NCI-H526 (cell line): ENCODE measurements at places on chromosomes 2 and 18.

DNA sequence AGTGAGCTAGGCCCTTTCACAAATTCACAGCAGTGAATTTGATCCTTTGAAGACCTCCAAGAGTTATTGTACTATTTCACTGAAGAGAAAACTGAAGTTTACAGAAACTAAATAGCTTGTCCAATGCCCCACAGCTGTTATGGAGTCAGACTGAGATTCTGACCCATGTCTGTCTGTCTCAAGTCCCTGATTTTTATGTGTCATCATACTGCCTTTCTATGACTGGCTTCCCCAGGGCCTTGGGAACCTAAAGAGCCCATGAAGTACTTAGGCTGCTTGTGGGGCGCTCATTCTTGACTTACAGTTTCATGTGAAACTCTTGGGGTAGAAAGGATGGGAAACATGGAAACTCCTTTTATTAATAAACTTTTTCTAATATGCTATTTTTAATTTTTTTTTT lies 107.7 kb downstream of the ATL2 start:
- DNase-seq = no peak

- no peak for DNase-seq
These were observed 793.4 kb upstream of the CELF4 start for GRCh38 chr18:38358805-38359657.

DNA sequence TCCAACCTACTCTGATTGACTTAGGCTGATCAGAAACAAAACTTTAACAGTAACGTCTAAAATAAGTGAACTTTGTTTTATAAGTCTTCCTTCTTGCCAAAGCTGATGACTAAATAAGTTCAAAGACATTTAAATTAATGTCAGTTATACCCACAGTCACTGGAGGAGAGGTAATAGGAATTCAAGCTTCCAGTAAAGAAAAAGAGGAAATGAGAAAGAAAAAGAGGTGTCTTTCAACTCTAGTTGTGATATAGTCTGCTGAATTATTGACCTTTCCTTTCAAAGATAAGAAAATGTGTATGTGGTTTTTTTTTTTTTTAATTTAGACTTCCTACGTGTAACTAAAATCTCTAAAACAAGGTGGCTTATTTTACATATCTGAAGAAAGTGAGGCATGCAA lies 191.5 kb downstream of the SLC8A1 start:
- DNase-seq = no peak

- no peak for DNase-seq
These were observed 57.8 kb downstream of the ADD2 start for GRCh38 chr2:70710038-70710690.

- DNase-seq = no peak
These were observed 105.9 kb upstream of the CREB1 start for GRCh38 chr2:207423886-207424285.

- DNase-seq = peak; percentile 75
These were observed at the start of gene KLF7 for GRCh38 chr2:207165121-207166038. TSS of gene KLF7 (minus strand) at chr2:207165948. CDS start at chr2:207165568, 380 bp downstream.

- DNase-seq = no peak
These were observed 479 bp downstream of the IL1F10 start for GRCh38 chr2:113068249-113068648.

GRCh38 chr2:54597153-54597848 lies 126.2 kb upstream of the EML6 start:
- DNase-seq = no peak

GRCh38 chr18:11008505-11008904 lies 140.9 kb downstream of the PIEZO2 start:
- DNase-seq = no peak

- DNase-seq = no peak
These were observed 378.8 kb upstream of the REG3G start for GRCh38 chr2:78646533-78647364.

GRCh38 chr2:3387011-3387410 lies 7.5 kb downstream of the TRAPPC12 start:
- DNase-seq = no peak

DNA sequence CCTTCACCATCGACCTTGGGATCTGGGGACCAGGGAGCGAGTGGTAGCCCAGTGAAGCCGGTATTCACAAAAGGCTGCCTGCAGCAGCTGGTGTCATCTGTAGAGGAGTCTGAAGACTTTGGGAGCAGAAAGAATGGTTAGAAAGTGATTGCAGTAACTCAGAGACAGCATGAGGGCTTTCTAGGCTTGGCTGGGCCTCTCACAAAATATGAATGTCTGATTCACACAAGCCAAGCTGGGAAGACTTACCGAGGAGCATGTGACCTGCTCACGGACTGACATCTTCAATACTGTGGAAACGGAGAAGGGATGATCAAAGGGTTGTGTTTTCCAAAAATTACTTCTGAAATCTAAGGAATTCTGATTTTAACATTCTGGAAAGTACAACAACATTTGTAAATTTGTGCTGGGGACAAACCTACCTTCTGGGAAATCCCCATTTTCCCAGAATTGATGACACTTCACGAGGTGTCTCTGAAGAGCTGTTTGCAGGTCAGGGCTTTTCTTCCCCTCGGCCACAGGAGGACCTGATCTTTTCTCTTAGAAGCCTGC lies 111.7 kb downstream of the ACOXL start:
- no peak for DNase-seq

- no peak for DNase-seq
These were observed 22.7 kb downstream of the TTC32 start for GRCh38 chr2:19879120-19879519.

DNA sequence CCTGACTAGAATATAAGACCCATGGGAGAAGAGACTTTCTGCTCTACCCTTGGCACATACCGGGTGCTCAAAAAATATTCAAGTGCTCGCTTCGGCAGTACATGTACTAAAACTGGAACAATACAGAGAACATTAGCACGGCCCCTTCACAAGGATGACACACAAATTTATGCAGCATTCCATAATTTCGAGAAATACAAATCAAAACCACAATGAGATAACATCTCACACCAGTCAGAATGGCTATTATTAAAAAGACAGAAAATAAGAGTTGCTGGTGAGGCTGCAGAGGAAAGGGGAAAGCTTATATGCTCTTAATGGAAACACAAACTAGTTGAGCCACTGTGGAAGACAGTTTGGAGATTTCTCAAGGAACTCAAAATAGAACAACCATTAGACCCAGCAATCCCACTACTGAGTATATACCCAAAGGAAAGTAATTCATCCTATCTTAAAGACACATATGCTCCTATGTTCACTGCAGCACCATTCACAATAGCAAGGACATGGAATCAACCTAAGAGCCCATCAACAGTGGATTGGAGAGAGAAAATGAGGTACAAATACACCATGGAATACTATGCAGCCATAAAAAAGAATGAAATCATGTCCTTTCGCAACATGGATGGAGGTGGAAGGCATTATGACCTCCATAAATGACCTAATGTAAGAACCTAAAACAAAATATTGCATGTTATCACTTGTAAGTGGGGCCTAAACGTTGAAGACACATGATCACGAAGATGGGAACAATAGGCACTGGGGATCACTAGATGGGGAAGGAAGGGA lies 71.6 kb upstream of the CYP1B1 start:
- no peak for DNase-seq

DNA sequence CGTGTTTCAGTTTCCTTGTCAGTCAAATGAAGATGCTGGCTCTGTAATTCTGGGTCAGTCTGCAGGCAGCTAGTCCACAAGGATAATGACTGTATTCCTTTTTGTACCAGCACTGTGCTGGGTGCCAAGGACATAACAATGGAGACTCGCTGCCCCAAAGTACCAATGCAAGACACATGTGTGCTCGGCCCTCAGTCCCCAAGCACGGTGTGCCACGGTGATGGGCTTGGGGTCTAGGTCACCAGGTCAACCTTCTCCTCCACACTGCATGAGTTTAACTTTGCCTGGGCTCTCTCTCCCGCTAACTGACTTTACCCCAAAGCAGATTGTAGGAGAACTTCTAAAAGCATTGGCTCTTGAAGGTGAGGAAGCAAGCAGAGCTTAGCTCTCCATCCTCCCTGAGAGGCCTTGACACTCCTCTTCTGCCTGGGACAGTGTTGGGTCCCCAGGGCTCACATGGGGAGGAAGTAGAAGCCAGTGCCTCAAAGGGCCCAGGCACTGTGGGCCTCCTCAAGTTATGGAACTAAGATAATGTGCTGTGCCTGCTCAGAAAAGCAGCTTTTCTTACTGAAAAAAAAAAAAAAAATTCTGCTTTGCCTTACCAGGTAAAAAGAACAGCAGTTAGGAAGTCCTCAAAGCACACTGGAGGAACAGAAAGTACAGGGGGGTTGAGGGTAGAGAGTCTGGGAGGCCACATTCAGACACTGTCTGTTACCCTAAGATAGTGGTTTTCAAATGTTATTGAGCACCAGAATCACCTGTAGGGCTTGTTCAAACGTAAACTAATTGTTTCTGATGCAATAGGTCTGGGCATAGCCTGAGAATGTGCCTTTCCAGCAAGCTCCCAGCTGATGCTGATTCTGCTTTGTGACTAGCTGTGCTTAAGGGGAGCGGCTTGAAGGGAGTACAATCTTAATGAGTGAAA lies 276.4 kb upstream of the CXCR4 start:
- no peak for DNase-seq

DNA sequence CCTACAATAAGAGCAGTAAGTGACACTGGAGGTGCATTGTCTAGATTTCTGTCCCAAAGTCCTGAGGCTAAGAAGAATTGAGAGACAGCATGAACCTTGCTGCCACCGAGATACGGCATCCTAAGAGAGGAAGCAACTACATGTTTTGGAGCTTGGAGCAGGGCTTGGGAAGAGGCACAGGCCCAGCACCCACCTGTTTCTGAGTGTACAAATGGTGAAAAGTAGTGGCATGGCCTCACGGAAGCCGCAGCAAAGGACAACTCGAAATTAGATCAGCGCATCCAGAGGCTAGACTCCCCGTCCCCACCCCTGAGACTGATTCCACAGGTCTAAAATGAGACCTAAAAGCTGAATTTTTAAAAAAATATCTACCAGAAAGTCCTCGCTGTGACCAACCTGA lies 127.5 kb downstream of the PTGR3 start:
- DNase-seq = no peak

DNA sequence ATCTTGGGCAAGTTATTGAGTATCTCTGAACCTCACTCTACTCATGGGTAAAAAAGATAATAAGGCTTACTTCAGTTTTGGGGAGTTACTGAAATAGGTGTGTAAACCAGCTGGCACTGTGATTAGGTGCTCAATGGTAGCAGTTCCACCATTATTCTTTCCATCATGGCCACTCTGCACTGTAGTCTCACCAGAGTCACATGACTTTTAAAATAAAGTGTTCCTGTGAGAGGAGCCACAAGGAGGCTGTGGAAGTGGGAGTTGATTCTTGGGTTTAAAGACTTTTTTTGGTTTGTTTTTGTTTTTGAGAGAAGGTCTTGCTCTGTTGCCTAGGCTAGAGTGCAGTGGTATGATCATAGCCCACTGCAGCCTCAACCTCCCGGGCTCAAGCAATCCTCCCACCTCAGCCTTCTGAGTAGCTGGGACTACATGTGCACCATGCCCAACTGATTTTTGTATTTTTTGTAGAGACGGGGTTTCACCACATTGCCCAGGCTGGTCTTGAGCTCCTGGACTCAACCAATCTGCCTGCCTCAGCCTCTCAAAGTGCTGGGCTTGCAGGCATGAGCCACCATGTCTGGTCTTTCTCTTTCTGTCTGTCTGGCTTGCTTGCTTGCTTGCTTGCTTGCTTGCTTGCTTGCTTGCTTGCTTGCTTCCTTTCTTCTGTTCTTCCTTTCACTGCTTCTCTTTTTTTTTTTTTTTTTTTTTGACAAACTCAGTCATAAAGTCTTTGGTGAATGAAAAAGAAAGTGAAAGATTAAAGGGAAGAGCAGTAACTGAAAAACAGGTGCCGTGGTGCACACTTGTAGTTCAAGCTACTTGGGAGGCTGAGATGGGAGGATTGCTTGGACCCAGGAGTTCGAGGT lies 21.2 kb upstream of the ACVR1 start:
- no peak for DNase-seq

- DNase-seq = no peak
These were observed 9.5 kb downstream of the AQP12A start for GRCh38 chr2:240701091-240701735.

- DNase-seq = no peak
These were observed 96.3 kb upstream of the B3GNT2 start for GRCh38 chr2:62099523-62100175.

- DNase-seq = no peak
These were observed 1.1 kb downstream of the KCNJ3 start for GRCh38 chr2:154699575-154699930.

GRCh38 chr2:110852541-110853263 lies 120.3 kb downstream of the ACOXL start:
- no peak for DNase-seq

- DNase-seq = no peak
These were observed 332.9 kb downstream of the SOCS6 start for GRCh38 chr18:70621710-70622109.

DNA sequence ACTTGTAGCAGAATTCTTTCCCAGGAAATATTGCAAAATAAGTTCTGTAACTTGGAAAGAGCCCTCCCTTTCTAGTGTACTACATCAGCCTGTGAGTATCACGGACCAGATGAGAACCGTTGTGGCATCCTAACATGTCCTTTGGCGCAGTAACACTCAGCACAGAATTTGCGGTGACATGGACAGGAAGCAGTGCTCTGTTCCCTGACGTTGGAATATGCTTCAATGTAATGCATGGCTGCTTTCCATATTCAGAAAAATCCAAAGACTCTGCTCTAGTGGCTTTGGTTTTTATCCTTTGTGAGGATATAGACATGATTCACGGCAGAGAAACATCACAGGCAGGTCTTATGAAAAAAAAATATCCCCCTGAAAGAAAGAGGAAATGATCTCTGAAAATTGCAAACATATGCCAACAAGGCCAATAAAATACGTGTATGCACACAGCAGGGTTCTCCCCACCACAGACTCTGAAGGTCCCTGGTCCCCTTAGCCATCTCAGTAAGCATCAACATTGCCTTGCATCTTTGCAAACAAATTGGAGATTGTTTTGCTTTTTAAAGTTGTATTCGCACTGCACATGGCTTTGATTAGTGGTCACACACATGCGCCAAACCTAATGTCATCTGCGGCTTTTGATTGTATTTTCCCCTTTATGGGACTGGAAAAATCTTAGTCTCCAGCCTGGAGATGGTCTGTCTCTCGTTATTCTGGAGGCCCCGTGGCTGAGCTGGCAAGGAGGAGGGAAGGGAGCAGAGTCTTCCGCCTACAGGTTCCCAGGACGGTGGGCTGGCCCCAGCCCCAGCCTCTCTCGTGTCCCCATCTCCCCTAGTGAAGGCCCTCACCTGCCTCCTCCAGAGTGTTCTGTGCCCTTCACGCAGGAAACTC lies 122.9 kb downstream of the COPS8 start:
- DNase-seq = no peak

GRCh38 chr18:56662502-56662901 lies 11.3 kb downstream of the WDR7 start:
- peak; percentile 25 for DNase-seq
